Renal cortex interstitium (tissue), 15 donors: ENCODE measurements at places on chromosomes 3 and 15.

- no peak for DNase-seq
Observed at GRCh38 chr3:177822681-177823096, 625.4 kb upstream of the TBL1XR1 start.

DNA sequence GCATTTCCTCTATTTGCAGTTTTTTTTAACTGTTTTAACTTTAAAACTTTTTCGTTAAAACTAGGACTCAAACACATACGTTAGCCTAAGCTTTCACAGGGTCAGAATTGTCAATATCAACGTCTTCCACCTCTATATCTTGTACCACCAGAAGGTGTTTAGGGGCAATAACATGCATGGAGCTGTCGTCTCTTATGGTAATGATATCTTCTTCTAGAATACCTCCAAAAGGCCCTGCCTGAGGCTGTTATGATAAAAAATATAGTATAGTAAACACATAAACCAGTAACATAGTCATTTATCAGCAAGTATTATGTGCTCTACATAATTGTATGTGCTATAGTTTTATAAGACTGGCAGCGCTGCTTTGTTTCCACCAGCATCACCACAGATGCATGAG is 76.3 kb upstream of the MLF1 start:
- no peak for DNase-seq

GRCh38 chr3:55333923-55334322 is 153.2 kb downstream of the WNT5A start:
- DNase-seq: no peak

DNA sequence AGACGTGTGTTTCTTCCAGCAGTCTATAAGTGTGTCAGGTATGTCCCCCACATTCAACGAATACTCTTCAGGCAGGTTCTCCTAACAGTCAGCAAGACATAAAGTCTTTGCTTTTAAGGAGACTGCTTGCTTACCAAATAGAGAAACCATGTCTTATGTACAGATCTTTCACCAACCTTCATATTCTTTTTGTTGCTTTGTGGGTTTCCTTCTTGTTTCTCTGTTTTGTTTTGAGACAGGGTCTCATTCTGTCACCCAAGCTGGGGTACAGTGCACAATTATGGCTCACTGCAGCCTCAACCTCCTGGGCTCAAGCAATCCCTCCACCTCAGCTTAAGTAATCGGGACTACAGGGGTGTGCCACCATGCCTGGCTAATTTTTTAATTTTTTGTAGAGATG is 14.3 kb downstream of the DYNC1LI1 start:
- DNase-seq: no peak

- DNase-seq: peak; percentile 36
Observed at GRCh38 chr15:23035964-23036566, 3.3 kb downstream of the TUBGCP5 start.
